Hair follicle dermal papilla cell (primary cell): ENCODE measurements at places on chromosomes 5 and 9. TPM values are rescaled to one million over a fixed set of nuclear protein-coding genes. Genes with fewer than 3 reads are reported as not detected.

HAVCR1 gene
- total RNA-seq, result not detected in 2 replicates

INSYN2B gene
- total RNA-seq, result 12.8 and 15.3 TPM in 2 replicates

TMEFF1 gene
- 9.1 and 11.7 TPM in 2 replicates for total RNA-seq

RNF224 gene
- total RNA-seq, result 0.16 TPM in 1 of 2 replicates, not detected in the other

PCDHA9 gene
- total RNA-seq, result 0.16 and 0.36 TPM in 2 replicates

TMC1 gene
- 0.85 and 1.5 TPM in 2 replicates for total RNA-seq

GABRA1 gene
- total RNA-seq, result not detected in 2 replicates

TMEM174 gene
- total RNA-seq, result not detected in 2 replicates
